ENCODE measurements at places on chromosomes 7 and 10.
A peak's percentile ranks its signal among the peaks of the same experiment; 100 is the strongest.

- H3K36me3 ChIP-seq, result no peaks in the 10 kb centered on the region
- H3K27ac ChIP-seq, result no peak overlapping the region
- H3K4me1 ChIP-seq, result no peaks in the 10 kb centered on the region
- H3K27me3 ChIP-seq, result no peaks in the 10 kb centered on the region
Measured at GRCh38 chr7:120731271-120731670, 126.7 kb downstream of the TSPAN12 start.

- DNase-seq, result peak; percentile 75
- peak overlapping the region; percentile 82 for H3K27ac ChIP-seq
- H3K36me3 ChIP-seq, result no peaks in the 10 kb centered on the region
- H3K4me1 ChIP-seq, result no peaks in the 10 kb centered on the region
- H3K4me3 ChIP-seq, result peak overlapping the region; percentile 50
Measured at GRCh38 chr10:122126763-122127659, 138.0 kb downstream of the TACC2 start.

DNA sequence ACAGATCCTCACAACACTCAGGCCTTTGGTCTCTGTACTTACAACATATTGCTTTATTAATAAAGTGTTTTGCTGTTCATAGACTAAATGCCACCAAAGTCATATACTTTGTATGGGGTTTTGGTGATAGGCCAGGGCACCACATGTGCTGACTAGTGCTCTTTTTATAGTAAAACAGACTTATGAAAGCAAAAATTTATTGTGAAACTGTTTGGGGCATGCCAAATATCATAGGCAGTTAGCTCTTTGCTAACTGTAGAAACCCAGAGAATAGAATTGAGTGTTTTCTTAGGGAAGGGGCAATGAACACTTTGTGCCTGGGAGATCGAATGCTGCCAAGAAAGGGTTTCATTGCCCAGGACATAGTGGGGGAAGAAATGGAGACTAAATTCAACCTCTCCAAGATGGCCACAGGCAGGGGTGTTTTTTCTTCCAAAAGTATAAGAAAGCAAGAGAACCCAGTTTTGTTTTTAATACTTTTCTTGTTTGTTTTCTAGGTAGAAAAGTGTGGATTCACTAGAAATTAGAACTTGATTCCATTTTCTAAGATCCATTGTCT is 142.7 kb downstream of the TRIL start:
- H3K4me1 ChIP-seq, result peaks cover 43% of the 10 kb centered on the region
- H3K27me3 ChIP-seq, result no peaks in the 10 kb centered on the region
- H3K4me3 ChIP-seq, result no peak overlapping the region
- H3K36me3 ChIP-seq, result peaks cover 1% of the 10 kb centered on the region
- no peak for DNase-seq
- H3K27ac ChIP-seq, result no peak overlapping the region

DNA sequence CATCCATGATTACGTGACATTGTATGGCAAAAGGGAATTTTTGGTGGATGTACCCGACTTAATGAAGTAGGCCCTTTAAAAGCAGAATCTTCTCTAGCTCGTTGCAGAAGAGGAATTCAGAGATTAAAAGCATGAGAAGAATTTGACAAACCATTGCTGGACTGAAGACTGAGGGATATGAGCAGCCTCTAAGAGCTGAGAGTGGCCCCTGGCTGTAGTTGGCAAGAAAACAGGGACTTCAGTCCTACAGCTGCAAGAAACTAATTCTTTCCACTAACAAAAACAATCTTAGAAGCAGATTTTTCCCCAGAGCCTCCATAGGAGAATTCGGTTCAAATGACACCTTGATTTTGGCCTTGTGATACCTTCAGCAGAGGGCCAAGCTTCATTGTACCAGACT is 34.1 kb downstream of the MACC1 start:
- H3K36me3 ChIP-seq, result no peaks in the 10 kb centered on the region
- DNase-seq, result no peak
- H3K27ac ChIP-seq, result no peak overlapping the region
- no peaks in the 10 kb centered on the region for H3K4me1 ChIP-seq
- H3K4me3 ChIP-seq, result no peak overlapping the region

DNA sequence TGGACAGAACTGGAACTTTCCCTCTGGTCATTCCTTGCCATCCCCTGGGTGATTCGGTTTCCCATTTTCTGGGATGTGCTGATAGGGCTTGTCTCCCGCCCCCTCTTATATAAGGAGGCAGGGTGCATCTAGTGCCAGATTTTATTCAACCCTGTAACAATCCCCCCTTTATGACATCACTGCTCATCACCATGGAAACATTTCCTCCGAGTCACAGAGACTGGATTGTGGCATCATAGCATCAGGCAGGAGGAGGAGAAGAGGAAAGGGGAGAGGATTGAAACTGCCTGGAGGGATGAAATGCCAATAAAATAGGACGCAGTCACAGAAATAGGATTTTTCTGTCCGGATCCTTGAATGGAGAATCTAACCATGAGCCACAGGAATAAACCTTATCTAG is 25.0 kb downstream of the SORCS3 start:
- H3K36me3 ChIP-seq, result no peaks in the 10 kb centered on the region
- no peak overlapping the region for H3K27ac ChIP-seq
- H3K4me3 ChIP-seq, result no peak overlapping the region
- no peak for DNase-seq

DNA sequence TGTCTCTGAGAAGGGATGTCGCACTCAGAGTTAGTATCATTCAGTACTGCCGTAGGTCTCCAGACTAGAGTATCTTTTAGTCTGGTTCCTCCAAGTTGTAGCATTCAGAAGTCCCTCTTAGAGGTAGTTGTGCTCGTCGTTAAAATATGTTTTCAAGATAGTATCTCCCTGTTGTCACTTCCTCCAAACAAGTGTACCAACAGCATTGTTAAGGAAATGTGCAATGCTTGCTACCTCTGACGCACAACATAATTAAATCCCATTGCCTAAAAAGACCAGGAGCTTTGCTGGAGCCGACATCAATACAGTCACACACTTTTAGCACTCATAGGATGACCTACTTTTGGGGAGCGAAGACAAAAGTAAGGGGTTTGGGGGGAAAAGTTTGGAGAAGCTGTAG is 80.0 kb upstream of the STK17A start:
- H3K27ac ChIP-seq, result no peak overlapping the region
- no peak overlapping the region for H3K4me3 ChIP-seq
- DNase-seq, result no peak
- H3K4me1 ChIP-seq, result no peaks in the 10 kb centered on the region

GRCh38 chr7:87047-87446 is 105.3 kb upstream of the FAM20C start:
- H3K4me1 ChIP-seq, result peaks cover 32% of the 10 kb centered on the region
- no peaks in the 10 kb centered on the region for H3K36me3 ChIP-seq
- no peak overlapping the region for H3K4me3 ChIP-seq
- H3K27ac ChIP-seq, result no peak overlapping the region
- no peak for DNase-seq

- no peak for DNase-seq
- no peaks in the 10 kb centered on the region for H3K27me3 ChIP-seq
Measured at GRCh38 chr7:114900127-114900526, 21.8 kb upstream of the MDFIC start.

- H3K36me3 ChIP-seq, result no peaks in the 10 kb centered on the region
- no peak overlapping the region for H3K27ac ChIP-seq
- DNase-seq, result no peak
- H3K4me3 ChIP-seq, result peak overlapping the region; percentile 36
Measured at GRCh38 chr10:13382703-13383398, 34.8 kb upstream of the SEPHS1 start.

DNA sequence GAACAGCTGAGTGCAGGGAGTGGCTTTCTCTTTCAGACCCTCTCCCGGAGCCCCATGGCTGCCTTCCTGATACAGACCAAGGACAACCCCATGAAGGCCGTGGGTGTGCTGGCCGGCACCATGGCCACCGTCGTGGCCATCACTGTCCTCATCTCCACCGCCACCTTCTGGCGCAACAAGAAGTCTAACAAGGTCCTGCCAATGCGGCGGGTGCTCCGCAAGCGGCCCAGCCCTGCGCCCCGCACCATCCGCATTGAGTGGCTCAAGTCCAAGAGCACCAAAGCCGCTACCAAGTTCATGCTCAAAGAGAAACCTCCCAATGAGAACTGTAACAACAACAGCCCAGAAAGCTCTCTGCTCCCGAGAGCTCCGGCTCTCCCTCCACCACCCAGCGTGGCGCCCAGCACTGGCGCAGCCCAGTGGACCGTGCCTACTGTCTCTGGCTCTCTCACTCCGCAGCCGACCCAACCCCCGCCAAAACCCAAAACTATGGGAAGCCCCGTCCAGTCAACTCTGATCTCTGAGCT is 11.2 kb downstream of the LRIT2 start:
- no peak for DNase-seq
- no peak overlapping the region for H3K4me3 ChIP-seq
- H3K27me3 ChIP-seq, result no peaks in the 10 kb centered on the region
- H3K27ac ChIP-seq, result no peak overlapping the region
- no peaks in the 10 kb centered on the region for H3K4me1 ChIP-seq

GRCh38 chr7:40134428-40135316 is at the start of the genes MPLKIP and SUGCT:
Gene MPLKIP (minus strand): TSS chr7:40134622. CDS start chr7:40134567, 55 bp downstream.
Gene SUGCT (plus strand): TSS chr7:40135005.
- no peaks in the 10 kb centered on the region for H3K36me3 ChIP-seq
- peak; percentile 83 for DNase-seq
- H3K4me3 ChIP-seq, result peak within 1 kb of the TSS; percentile 92
- peak within 1 kb of the TSS; percentile 93 for H3K27ac ChIP-seq
- H3K4me1 ChIP-seq, result peaks cover 36% of the 10 kb centered on the region
- no peaks in the 10 kb centered on the region for H3K27me3 ChIP-seq

DNA sequence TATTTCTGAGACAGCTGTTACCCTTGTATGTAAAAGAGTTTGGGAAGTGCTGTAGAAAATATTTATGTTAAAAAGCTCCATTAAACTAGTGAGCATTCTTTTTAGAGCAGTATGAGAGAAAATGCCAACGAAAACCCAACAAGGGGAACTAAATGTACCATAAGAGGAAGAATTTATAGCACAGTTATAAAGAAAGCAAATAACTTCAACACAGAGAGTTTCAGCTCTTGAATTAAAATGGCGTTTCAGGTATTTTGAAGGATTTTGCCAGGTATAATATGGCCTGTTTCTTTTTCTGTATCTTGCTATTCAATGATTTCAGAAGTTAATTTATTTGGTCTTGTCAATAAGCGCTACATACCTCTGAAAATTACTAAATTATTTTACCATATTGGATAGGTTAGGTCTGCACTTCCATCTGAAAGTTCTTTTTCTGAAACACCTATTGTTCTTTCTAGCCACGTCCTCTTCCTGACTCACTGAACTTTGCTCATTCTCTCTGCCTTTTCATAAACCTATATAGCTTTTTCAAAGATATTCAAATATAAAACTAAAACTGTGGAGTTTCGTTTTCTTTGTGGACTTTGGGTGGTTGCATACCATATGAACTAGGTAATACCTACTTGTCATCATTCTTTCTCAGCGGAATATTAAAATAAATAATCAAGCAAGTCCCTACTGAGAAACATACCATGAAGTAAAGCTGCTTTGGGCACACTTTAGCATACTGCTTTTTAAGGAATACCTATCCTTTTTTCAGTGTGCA is 136.1 kb downstream of the SEMA3A start:
- no peak for DNase-seq
- H3K4me1 ChIP-seq, result no peaks in the 10 kb centered on the region
- H3K36me3 ChIP-seq, result no peaks in the 10 kb centered on the region
- no peak overlapping the region for H3K27ac ChIP-seq

- DNase-seq, result no peak
- H3K27ac ChIP-seq, result no peak overlapping the region
- H3K4me1 ChIP-seq, result peaks cover 16% of the 10 kb centered on the region
- no peak overlapping the region for H3K4me3 ChIP-seq
- peaks cover 4% of the 10 kb centered on the region for H3K36me3 ChIP-seq
- no peaks in the 10 kb centered on the region for H3K27me3 ChIP-seq
Measured at GRCh38 chr7:5776894-5777660, 4.4 kb downstream of the RNF216 start.

GRCh38 chr10:77441353-77442166 is 196.0 kb downstream of the KCNMA1 start:
- peak overlapping the region; percentile 49 for H3K27ac ChIP-seq
- DNase-seq, result no peak
- H3K4me1 ChIP-seq, result no peaks in the 10 kb centered on the region
- no peaks in the 10 kb centered on the region for H3K36me3 ChIP-seq
- no peak overlapping the region for H3K4me3 ChIP-seq
- H3K27me3 ChIP-seq, result no peaks in the 10 kb centered on the region

DNA sequence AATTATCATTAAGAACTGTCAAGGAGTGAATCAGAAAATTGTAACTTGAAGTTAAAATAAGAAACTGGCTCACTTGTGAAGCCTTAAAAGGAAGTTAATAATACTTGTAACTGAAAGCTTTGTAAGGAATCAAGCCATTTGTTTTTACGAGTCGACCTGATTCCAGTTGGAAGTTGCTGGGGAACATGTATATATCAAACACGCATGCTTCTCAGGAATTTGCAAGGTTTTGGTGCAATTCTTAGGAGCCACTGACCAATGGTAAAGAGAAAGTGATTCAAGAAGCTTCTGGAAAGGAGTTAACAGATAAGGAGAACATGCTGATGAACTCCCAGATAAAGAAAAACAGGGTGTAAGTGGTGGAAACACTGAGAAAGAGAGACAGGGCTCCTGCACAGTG is 56.4 kb downstream of the ETV1 start:
- no peak overlapping the region for H3K4me3 ChIP-seq
- no peaks in the 10 kb centered on the region for H3K27me3 ChIP-seq
- no peaks in the 10 kb centered on the region for H3K4me1 ChIP-seq
- no peak overlapping the region for H3K27ac ChIP-seq
- DNase-seq, result no peak
- H3K36me3 ChIP-seq, result no peaks in the 10 kb centered on the region

DNA sequence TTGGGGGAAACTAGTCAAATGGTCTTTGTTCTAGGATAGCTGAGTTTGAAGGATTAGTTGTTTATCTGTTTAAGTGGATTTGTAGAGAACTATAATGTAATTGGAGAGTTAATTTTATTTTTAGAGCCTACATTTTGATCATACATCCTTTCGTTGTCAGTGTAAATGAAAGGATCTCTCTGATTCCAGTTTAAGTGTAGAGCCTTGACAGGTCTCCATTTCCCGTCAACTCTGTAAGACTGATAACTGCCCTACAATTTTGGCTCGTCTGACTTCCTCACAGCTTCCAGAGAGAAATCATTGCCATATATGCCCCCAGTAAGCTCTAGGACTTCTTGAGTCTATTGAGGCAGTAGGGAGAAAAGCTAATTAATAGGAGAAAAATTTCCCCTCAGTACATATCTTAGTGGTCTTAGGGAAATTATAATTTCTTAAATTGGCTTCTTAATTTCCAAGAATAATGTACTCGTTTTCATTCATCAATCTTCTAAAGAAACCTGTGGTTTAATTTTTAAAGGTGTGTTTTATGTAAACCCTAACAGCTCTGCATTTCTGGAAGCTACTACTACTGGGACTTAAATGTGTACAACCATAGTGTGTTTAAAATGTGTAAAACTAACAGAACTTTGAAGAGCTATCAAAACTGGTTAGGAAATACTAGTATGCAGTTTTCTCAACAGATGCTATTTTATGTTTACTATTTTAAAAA is 3.8 kb downstream of the KMT2E start:
- peak overlapping the region; percentile 100 for H3K27ac ChIP-seq
- peak overlapping the region; percentile 76 for H3K4me3 ChIP-seq
- no peak for DNase-seq
- no peaks in the 10 kb centered on the region for H3K36me3 ChIP-seq

GRCh38 chr7:156082048-156083040 is 270.1 kb upstream of the SHH start:
- H3K27me3 ChIP-seq, result no peaks in the 10 kb centered on the region
- no peak overlapping the region for H3K4me3 ChIP-seq
- no peak for DNase-seq
- no peaks in the 10 kb centered on the region for H3K4me1 ChIP-seq
- no peak overlapping the region for H3K27ac ChIP-seq
